ENCODE measurements at places on chromosomes 7 and 10.

DNA sequence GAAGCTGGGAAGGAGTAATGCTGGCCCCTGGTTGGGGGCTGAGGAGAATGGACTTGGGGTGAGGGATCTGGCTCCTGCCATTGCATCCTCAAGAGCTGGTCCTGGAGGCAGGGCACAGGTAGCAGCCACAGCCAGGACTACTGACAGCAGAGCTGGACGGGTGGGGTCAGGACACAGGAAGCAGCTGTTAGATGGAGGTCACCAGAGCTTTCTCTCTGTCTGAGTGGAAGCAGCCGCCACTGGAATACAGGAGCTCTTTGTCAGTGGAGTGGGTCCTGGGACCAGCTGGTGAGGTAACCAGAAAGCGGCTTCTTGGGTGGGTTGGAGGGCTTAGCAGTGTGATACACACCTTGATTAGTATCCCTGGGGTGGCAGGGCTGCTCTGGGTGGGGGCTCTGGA lies 58.1 kb upstream of the AQP1 start:
- DNase-seq = no peak

DNA sequence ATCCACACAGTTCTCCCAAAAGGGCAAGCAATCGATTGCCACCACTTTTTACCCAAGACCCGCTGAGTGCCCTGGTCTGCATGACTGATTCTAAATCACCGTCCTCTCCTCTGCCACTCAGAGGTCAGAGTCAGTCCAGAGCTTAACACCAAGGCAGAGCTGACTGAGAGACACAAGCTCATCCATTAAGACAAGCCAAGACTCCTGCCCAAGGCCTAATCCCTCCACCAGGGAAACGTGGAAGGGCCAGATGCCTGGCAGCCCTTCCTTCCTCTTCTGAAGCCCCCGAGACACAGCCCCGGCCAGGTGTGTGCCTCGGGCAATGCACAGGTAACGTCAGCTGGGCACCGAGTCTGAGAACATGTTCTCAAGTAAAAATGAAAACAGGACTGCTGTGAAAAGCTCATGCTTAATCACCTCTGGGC lies 51.7 kb downstream of the DIP2C start:
- no peak for DNase-seq

- no peak for DNase-seq
These were observed 54.4 kb downstream of the SEMA3A start for GRCh38 chr7:84139986-84140729.

DNA sequence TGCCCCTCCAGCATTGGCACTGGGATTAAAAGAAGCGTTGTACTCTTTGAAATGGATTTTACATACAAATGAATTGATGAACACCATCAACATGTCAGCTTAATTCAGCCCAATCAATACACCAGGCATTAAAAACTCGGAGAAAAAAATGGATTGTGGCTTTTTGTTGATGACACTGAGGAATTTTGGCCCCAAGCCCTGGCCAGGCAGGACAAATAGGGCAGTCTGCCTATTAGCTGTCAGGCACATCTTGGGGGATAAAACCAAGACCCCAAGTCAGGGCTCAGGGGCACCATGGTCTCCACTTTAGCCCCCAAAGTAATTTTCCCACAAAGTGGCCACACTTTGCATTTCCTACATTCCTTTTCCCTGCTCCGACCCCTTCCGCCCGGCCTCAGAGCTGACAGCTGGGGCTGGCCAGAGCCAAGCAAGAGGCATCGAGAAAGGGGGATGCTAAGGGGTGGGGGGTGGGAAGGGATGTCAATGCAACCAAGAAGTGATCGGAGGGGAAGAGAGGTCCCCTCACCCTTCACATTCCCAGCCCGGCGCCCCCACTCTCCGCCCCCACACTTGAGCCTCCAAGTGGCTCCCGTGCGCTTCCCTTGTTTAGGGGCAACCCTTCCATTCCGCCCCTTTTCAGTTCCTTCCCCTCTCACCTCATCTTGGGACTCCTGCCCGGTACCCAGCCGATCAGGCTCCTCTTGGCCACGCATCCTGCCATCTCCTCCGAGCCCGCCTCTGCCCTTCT lies 711 bp downstream of the HIP1 start:
- DNase-seq = no peak

- no peak for DNase-seq
These were observed 440.1 kb downstream of the KCNMA1 start for GRCh38 chr10:77197544-77197943.

GRCh38 chr10:99938563-99938962 lies 71.2 kb downstream of the DNMBP start:
- no peak for DNase-seq

GRCh38 chr10:50528206-50528605 lies 95.5 kb downstream of the SGMS1 start:
- DNase-seq = no peak

- no peak for DNase-seq
These were observed 213.4 kb upstream of the SHH start for GRCh38 chr7:156025675-156026074.

GRCh38 chr7:36346260-36346831 lies 43.3 kb upstream of the ANLN start:
- no peak for DNase-seq

DNA sequence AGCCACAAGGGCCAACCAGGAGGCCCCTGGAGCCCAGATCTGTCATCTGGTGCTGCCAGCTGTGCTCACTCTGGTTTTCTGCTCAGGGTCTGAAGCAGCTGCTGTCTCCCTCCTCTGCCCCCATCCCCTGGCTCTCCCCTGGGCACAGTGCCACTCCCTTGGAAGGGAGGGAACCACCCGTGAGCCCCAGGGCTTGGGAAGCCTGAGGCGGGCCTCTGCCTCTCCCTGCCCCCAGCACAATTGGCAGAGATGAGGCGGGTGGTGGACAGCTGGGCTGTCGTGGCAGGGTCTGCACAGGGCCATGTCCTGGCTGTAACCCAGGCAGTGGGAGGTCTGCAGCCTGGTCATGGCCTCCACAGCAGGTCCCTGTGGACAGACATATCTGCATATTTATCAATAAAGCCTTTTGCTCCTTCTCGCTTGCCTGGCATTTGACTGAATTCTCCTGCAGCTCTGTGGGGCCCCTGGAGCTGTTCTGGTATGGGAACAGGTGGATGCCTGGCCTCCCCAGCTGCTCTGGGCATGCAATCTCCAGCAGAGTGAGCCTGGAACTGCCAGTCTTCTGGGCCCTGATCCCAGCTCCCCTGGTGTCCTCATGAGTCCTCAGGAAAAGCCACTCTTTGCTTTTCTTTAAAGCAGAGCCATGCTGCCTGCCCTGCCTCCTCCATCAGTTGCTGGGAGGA lies 1.6 kb upstream of the ANKRD2 start:
- DNase-seq = no peak

DNA sequence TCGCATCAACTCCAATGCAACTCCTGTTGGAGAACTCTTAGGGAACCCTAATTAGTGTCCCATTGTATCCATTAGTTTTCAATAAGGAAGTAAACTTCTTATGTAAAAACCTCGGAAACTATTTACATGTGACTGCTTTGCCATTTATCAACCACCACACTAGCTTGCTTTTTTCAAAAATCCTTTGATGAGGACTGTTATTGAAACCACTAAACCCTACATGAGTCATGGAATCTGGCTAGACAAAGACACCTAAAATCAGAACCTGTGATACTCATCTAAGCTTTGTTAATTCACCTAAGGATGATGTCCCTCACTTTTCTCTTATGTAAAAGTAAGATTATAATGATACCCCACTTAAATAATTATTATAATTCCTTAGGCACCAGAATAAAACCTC lies 414.1 kb upstream of the ETV1 start:
- DNase-seq = no peak

DNA sequence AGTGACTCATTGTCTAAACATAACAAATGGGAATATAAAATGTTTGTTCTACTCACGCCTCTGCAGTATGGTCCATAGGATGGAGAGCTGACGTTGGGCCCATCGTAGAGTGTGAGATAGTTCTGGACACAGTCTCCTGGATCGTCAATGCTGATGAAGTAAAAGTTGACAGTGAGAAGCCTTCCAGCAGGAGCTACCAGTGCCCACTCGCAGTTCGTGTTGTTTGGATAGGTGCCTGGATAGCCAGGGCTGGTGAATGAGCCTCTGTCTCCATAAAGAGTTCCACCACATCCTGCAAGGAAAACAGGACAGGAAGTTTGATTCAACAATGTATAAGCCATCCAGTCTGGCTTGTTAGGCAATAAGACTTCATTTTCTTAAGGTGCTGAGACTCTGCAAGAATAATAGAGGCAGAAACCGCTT lies 79.6 kb downstream of the OR13A1 start:
- DNase-seq = no peak

DNA sequence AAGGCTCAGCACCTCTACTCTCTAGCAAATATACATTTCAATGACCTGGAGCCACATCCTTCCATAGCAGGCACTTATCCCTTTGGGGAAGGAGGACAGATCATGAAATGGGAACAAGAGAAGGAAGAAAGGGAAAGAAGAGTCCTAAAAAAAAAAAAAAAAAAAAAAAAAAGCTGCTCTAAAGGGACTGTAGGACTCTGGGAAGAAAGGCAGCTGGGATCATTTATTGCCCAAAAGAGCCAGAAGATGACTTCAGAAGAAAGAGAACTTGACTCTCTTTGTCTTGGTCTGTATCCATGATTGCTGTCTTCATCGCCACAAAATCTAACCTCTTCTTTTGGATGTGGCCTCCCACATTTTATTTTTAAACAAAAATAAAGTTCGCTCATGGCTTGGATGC lies 203.6 kb upstream of the CELF2 start:
- no peak for DNase-seq

DNA sequence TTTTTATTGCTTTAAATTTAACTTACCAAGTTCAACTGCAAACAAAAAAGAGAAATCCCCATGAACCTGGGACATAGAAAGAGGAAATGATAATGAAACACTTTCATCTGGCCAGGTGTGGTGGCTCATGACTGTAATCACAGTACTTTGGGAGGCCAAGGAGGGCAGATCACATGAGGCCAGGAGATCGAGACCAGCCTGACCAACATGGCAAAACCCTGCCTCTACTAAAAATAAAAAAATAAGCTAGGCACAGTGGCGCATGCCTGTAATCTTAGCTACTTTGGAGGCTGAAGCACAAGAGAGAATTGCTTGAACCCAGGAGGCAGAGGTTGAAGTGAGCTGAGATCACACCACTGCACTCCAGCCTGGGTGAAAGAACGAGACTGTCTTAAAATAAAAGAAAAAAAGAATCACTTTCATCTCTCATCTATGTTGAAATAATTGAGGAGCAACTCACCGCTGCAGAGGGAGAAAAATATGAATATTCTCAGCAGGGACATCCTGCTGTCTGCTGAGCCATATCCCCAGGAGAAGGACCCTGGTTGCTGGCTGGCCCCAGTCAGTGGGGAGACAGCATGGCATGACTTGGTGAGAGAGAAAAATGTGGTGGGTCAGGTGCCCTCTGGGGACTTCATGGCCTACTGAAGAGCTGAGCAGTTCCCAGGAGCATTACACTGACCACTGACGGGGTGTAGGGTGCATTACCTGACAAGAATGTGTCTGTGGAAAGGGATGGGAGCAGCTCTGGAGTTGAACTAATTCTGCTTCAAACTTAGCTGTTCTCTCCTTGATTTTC lies 22.8 kb upstream of the TARP start:
- DNase-seq = no peak

GRCh38 chr7:82542665-82543064 lies 99.1 kb upstream of the CACNA2D1 start:
- DNase-seq = no peak

DNA sequence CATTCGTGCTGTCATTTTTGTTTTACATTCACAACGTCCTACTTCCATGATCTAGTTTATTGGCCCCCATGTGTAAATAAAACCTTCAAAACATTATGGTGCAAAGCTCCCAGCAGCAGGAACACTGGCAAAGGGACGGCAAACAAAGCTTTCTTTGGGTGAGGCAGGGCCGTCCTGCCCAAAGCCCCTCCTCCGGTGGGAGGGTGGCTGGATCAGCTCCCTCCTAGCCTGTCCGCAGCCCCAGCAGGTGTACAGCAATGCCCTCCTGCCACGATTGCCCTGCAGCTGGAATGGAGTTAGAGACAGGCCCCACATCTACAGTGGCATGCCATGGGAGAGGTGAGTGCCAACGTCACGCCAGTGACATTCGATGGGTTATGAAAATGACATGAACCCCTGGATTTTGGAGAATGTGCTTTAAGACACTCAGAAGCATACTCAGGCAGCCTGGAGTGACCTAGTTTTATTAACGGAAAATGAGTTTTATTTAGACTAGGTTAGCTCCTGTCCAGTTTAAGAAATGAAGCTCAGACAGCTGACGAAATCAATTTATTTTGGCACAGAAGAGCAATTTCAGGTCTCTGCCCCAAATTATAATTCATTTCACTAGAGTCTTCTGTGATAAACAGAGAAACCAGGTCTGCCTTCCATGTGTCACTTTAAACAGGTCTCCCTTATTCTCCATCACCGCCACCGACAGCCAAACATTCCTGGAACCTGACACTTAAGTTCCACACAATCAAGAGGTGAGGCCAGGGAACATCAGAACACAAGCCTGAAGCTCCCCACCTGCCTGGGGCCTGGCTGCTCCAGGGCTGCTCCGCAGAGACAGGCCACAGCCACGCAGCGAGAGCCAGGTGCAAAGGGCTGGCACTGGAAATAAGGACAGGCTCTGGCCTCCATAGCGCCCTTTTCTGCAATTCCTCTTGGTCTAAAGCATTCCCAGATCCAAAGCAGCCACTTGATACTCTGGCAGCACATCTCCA lies 50.1 kb downstream of the VOPP1 start:
- no peak for DNase-seq

DNA sequence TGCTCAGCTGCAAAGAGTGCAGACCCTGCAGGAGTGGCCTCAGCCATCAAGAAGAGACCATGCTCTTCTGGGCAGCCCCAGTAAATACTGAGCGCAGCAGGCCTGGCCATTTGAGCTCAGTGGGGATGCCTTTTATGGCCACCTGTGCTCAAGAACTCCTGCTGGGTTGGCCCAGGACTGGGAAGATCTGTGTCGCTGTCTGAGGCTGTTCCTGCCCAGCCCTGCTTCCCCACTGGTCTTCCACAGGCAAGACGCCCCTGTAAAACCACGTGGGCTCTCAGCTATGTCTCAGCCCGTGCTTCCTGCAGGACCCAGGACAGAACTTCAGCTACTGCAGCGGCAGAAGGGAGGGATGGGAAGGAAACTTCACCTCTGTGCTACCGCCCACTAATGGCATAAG lies 10.5 kb upstream of the PPIF start:
- DNase-seq = no peak

- DNase-seq = no peak
These were observed 62.4 kb upstream of the ANTXRL start for GRCh38 chr10:46224414-46224682.

GRCh38 chr7:20466543-20467021 lies 135.9 kb downstream of the ITGB8 start:
- DNase-seq = no peak

Data from stimulated activated CD4-positive, alpha-beta T cell treated with anti-CD3 and anti-CD28 coated beads, Interleukin-1b, Interleukin-23, amount 100 ng/mL, for 1 hour (primary cell).